ENCODE measurements at places on chromosomes 3 and 15. TPM values are rescaled to one million over a fixed set of nuclear protein-coding genes. Genes with fewer than 3 reads are reported as not detected.

The PRSS50 gene
- not detected for total RNA-seq

The CHRNA7 gene
- total RNA-seq = 5.0 TPM

The IMPG2 gene
- not detected for total RNA-seq

The TMEM87A gene
- total RNA-seq = 26.0 TPM

The SLMAP gene
- total RNA-seq = 21.0 TPM

The P2RY12 gene
- total RNA-seq = not detected

Measured in A549 treated with Mapracorat at 1 μM for 4 hours (cell line).